ENCODE measurements at places on chromosomes 12 and 14.

- DNase-seq: no peak
These were observed 40.2 kb downstream of the HEATR5A start for GRCh38 chr14:31380106-31380505.

- DNase-seq: peak; percentile 10
These were observed 1.1 kb downstream of the CNTN1 start for GRCh38 chr12:40693207-40693821.

GRCh38 chr14:101330416-101331140, 230.7 kb upstream of the DIO3 start:
- no peak for DNase-seq

DNA sequence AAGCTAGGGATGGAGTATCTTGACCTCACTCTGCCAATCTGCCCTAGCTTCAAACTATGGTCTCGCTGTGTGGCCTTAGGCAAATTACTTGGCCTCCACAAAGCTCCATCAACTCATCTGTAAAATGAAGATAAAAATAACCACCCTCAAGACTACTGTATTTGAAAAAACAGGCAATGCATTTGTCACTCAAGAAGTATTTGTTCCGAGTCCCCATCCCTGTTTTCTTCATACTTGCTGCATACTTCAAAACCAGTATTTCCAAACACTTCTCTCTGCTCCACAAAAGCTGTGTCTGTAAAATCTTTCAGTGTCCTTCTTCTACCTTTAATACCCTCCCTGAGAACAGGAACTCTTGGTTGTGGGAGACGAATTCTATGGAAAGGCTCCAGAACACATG, 47.9 kb downstream of the GTF2A1 start:
- peak; percentile 6 for DNase-seq

DNA sequence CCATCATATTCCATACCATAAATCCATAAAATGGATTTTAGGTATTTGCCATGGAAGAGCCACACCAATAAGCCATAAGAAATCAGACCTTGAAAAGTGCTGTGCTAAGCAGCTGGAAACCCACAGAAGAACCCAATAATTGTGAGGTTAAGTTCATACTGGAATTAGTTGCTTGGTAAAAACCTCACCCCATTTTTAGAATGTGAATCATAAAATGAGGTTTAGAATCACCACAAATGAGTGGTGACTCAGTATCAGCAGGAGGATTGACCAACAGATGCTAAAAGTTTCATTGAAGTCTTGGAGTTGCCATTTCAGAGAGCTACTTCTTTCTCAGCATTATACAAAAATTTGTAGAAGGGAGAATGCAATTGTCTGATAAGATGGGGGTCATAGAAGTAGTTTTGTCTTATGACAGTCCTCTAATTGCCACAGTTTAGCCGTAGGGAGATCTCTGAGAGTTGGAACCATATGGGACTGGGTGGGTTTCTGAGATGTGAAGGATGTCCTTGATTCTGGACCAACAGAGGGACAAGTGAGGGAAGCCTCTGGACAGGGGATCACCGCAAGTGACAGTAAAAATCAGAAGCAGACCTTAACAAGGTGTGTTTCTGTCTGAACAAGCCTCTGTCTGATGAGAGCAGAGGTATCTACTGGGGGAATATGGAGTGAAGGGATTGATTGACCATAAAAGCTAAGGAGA, 1.4 kb upstream of the STON2 start:
- DNase-seq: peak; percentile 95

DNA sequence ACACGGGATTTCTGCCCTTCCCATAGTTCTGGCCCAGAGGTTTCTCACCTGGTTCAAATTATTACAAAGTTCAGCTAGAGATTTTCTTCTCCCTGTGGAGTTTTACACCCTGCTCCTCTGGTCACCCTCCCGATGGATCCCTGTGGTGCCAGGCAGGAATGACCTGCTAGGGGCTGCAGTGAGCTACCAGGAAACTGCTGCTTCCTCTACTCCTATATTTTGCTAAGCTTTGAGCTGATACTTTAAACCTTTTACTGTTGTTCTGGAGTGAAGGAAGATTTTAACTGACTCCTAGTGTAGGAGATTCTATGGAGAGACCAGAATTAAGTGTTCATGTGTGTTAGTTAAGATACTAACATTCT, 30.4 kb upstream of the LRIG3 start:
- DNase-seq: no peak

GRCh38 chr14:93870377-93870776, 56.8 kb upstream of the FAM181A start:
- no peak for DNase-seq

DNA sequence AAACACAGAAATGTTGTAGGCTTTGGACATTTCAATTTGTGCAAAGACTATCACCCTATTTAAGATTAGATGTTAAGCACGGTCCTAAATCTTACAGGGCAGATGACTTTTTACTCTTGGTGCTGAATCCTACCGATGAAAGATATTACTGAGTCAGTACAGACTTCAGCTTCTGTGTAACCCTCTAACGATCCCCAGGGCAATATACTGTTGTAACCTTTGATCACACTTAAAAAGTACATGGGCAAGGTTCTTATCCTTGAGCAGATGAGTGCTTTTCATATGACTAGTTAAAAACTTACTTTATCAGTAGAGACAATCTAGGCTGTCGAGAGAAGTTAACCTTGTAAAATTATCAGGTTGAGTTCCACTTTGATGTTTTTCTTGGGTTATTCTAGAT, 22.5 kb downstream of the PDE3A start:
- no peak for DNase-seq

DNA sequence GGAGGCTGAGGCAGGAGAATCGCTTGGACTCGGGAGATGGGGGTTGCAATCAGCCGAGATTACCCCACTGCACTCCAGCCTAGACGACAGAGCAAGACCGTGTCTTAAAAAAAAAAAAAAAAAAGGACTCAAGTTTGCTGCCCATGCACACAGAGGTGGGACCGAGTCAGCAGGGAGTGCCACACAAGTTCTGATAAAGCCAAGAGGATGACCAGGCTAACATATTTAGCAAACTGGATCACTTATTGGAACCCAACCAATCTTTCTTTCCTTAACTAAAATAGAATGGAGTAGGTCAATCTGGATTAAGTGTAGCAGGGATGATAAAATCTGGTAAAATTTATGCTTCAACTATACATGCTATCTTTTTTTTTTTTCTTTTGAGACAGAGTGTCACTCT, 190.4 kb upstream of the FOXN3 start:
- DNase-seq: no peak

- peak; percentile 36 for DNase-seq
These were observed 164.6 kb upstream of the SLC16A7 start for GRCh38 chr12:59431266-59431665.

DNA sequence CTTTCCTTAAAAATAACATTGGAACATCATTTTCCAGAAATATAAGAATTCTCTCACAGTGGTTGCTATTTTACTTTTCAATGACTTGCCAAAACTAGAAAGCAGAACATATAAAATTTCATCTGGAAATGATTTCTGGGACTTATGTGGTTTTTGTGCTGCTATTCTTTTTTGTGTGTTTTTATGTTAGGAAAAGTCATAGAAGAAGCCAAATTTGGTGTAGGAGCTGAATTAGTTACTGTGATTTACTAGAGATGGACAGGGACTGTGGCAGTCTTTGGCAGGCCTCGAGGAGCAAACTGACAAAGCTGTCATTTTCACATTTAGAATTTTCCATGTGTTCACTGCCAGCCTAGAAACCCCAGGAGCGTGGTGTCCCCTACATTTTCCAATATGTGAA, 38.3 kb upstream of the LDHB start:
- DNase-seq: peak; percentile 65

GRCh38 chr12:122371475-122372045, 50.9 kb downstream of the CLIP1 start:
- no peak for DNase-seq

- DNase-seq: no peak
These were observed 49.5 kb upstream of the GNPNAT1 start for GRCh38 chr14:52840877-52841276.

DNA sequence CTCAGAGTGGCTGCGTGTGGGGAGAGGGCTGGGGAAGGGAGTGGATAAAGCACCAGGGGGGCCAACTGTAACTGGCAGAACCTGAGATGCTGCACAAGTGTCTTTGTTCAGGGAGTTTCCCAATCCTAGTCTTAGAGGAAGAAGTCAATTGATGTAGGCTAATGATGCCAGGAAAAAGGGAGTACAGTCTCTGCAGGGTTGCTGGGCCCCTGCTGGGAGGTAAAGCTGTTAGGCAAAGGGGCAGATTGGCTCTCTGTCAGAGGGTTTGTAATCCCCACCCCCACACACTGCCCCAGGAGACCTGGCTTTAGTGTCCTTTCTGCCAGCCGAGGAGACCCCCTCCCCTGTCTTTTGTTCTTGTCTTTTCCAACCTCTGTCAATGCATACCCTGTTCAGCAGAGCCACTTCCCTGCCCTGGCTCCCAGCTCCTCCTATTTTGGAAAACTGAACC, 178.4 kb downstream of the KCNA5 start:
- DNase-seq: peak; percentile 38

- no peak for DNase-seq
These were observed 1.4 kb downstream of the TMBIM4 start for GRCh38 chr12:66168410-66168809.

DNA sequence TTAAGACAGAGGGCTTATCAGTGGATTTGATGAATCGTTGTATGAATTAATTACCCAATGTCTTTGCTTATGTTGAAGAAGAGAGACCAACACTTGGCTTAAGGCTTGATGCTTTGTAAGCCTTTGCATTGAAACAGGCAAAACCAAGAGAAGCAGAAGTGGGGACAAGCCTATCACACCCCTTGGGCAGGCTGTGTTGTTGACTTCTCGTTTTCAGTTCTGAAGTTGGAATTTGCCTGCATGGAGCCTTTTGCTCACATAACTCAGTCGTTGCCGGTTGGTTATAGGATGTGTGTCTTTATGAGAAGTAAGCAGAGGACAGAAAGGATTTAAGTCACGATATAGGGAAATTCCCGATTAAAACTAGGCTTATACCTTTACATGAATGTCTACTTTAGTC, 94.7 kb downstream of the CCDC92 start:
- no peak for DNase-seq

- peak; percentile 33 for DNase-seq
These were observed 33.8 kb downstream of the FBRSL1 start for GRCh38 chr12:132523576-132524331.

DNA sequence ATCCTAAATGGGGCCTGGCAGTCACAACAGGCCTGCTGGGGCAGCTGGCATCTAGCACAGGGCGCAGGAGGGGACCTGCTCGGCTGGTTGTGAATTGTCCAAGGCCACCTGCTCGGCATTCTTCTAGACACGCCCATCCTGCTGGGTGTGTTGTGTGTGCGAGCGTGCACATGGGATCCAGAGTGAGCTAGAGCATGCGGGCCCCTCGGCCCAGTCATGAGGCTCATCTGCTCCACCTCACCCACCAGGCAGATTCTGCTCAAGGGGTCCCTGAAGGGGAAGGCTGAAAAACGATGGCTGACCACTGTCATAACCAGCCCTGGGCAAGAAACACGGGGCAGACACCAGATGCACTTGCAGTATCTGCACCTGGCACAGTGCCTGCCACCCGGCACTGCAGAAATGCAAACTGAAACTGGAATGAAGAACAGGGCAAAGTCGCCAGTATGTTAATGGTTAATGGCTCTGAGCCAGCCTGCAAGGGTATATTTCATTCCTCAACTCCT, 31.8 kb downstream of the MAX start:
- DNase-seq: peak; percentile 23

- no peak for DNase-seq
These were observed 415.8 kb downstream of the TMTC2 start for GRCh38 chr12:83102499-83102898.

GRCh38 chr12:98110536-98110935, 404.9 kb upstream of the TMPO start:
- no peak for DNase-seq

DNA sequence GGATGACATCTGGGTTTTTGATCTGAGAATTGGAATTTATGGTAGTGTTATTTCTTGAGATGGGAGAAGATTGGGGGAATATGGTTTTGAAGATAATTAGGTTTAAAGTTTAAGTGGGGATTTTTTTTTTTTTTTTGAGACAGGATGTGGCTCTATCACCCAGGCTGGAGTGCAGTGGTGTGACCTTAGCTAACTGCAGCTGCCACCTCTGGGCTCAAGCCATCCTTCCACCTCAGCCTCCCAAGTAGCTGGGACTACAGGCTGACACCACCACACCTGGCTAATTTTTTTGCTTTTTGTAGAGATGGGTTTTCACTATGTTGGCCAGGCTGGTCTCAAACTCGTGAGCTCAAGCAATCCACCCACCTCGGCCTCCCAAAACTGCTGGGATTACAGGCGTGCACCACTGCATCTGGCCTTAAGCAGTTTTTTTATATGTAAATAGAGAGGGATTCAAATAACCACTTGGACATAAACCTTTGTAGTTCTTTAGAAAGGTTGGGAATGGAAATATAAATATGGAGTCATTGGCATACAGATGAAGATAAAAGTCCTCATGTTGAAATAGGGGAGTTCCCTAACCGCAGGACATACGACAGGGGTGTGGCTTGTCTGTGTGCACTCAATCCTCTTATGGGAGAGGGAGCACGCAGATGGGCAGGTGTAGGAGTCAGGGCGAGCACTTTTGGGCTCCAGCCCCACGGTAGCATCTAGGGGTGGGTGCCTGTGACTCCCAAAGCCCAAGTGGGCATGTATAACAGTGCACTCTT, 4.7 kb downstream of the LIN52 start:
- no peak for DNase-seq

Data from fibroblast of upper back skin (primary cell).